Stimulated activated CD8-positive, alpha-beta memory T cell treated with anti-CD3 and anti-CD28 coated beads, Interleukin-4, amount 100 ng/mL, for 24 hours (primary cell): ENCODE measurements at places on chromosomes 6 and 20.

DNA sequence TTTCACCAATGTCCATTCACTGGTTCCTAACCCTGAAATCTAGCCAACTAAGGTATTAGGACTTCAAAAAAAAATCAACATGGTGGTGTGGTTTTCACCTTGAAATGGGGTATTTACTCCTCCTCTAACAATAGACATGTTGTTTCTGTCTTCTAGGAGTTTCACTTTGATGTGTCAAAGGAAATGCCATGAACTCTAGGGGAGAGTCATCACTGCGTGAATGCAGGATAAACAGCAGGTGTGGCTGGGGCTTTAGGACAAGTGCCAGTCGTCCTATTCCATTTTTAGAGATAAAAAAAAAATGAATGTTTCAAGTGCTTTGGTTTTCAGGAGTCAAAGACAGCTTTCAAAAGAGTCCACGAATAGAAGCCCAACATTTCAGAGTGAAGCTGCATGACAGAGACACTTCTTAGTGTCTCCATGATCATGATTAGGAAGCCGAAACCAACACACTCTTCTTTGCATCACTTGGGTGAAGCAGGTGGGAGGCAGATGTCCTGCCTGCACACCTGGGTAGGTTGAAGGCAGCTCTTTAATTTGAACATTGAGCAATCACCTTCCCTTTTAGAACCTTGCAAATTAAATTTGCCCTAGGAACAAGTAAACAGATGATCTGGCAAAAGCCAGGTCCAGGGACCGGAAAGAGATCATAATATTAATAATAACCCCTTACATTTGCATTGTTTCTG, 328.5 kb upstream of the PRDM1 start:
- DNase-seq: no peak

GRCh38 chr6:158516098-158516497, 43.8 kb upstream of the TMEM181 start:
- DNase-seq: no peak

DNA sequence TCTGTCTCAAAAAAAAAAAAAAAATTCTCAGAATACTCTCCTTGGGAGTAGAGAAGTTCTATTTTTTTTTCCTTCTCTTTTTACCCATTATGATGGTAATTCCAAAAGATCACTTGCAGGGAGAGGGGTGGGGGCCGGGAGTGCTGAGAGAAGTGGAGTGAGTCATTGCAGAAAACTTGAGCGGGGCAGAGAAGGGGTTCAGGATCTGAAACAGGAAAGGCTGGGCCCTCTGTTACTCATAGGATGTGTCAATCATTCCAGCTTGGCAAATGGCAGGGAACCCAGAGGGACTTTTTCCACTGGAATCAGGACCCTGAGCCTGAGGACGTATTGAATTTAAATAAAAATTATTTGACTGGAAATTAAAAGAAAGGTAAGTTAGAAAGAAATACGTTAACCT, 111.4 kb upstream of the ARMC2 start:
- DNase-seq: no peak

GRCh38 chr6:166115609-166116008, 52.0 kb downstream of the TBXT start:
- DNase-seq: no peak

DNA sequence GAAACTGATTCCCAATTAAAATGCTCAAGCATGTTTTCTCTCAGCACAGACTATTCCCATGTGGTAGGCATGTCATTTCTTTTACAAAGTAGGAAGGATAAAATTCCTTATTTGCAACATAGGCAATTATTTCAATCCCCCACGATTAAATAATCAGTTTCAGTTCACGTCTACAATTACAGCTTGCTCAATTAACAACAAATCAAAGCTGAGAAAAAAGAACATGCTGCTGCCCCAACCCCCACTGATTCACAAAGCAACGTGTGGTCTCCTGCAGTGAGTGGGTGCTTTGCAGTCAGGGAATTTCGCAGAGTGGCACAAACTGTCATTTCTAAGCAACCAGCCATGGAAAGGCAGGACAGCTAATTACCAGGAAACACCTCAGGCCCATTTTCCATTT, 17.0 kb downstream of the RNASET2 start:
- DNase-seq: no peak

DNA sequence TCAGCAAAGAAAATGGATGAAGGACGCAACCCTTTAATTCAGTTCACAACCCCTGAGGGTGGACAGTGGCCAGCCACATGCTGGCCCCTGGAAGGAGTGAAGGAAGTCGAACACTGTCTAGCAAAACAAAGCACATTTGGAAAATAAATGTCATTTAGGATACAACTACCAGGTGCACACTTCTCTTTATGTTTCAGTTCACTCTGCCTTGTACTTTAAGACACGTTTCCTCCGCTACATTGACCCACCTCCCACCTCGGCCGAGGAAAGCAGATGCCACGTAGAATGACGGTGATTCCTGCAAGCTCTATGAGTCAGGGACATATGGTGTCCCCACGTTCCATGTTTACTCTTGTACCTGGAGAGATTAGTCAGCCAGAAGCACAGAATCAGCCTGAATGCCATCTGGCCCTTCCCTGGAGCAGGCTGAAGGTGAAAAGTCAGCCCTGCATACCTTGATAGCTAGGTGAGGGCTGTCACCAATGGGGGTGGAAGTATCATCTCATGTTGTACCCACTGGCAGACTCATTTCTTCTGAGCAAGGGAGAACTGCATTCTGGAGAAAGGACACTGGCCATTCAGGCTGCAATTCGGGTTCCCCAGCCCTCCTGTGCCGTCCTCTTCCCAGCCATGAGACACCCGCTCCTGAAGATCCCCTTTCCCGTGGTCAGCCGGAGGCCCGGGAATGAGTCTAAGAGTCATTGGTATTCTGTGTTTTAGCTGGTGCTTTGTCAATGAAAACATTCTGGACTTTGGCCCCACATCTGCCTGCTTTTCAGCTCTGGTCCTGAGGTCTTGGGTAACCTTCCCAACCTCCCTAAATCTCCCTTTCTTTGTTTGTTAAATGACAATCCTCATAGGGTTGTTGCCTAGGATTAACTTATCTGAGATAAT, 60.6 kb downstream of the FOXA2 start:
- DNase-seq: no peak

GRCh38 chr6:11538052-11538818, 686 bp downstream of the TMEM170B start:
- DNase-seq: peak; percentile 17

DNA sequence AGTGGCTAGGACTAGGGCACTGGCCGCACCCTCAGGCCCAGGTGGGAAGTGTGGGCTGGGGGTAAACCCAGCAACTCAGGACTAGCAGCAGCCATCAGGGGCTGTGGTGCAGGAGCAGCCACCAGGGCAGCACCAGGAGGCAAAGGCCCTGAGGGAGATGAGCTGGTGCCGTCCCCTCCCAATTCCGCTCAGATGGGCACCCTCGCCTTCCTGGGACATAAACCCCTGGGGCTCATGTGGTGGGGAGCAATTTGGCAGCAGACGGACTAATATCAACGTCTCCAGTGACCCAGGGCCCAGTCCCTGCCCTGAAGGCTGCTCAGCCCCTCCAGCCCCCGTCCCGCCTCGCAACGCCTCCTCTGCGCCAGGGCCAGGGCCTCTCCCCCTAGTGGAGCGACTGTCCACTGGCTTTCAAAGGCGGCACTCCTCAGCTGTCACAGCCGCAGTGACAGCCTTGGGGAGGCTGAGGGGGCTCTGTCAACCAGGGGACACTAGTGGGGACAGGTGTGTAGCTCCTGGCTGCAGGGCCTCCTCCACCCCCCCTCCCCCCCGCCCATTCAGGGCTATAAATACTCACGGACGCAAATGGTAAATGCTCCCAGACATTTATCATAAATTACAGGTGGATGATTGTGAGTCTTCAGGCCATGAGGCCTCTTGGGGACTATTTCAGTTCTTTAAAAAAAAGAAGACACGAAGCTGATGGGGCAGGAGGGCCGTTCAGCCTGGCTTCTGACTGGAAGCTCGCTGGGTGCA, 349.9 kb downstream of the ZFAND3 start:
- no peak for DNase-seq
